CD4-positive, alpha-beta T cell treated with Interferon alpha-2 for 1 hour (primary cell): ENCODE measurements at places on chromosomes 13 and 19.

- DNase-seq: no peak
These were observed 6.7 kb downstream of the SOHLH2 start for GRCh38 chr13:36207672-36208071.

DNA sequence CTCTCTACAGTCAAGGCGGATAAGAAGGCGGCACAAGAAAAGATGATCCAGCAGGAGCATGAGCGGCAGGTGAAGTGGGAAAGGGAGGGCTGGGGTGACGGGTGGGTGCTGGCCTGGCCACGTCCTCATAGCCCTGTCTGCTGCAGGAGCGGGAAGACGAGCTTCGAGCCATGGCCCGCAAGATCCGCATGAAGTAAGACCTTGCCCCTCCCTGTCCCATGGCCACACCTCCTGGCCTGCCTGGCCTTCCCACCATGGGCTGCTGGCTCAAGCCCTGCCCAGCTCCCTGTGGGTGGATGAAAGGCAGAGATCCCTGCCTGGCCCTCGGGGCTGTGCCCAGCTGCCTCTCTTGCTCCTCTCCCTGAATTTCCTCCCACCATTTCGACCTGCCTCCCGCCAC is 7.2 kb downstream of the ZNF296 start:
- no peak for DNase-seq

- DNase-seq: no peak
These were observed 31.3 kb downstream of the LTBP4 start for GRCh38 chr19:40632311-40633036.

GRCh38 chr13:23684647-23685046 is 114.4 kb downstream of the TNFRSF19 start:
- no peak for DNase-seq

- DNase-seq: no peak
These were observed 16.9 kb downstream of the CERS1 start for GRCh38 chr19:18878858-18879578.

DNA sequence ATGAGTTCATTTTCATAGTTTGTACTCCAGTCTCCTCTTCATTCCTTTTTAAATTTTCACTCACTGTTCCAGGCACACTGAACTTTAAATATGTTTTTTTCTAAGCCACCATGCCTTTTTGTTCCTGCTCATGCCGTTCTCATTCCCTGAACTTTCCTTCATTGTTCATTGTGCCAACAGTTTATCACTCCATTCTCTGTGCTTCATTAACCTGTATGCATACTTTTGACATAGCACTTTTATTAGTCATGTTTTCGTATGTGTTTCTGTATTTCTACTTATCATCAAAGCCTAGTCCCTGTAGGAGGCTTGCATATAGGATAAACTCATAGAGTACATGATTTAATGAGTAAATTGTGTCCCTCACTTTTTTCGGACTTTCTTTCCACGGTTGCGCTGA is 65.3 kb downstream of the PCDH20 start:
- no peak for DNase-seq

DNA sequence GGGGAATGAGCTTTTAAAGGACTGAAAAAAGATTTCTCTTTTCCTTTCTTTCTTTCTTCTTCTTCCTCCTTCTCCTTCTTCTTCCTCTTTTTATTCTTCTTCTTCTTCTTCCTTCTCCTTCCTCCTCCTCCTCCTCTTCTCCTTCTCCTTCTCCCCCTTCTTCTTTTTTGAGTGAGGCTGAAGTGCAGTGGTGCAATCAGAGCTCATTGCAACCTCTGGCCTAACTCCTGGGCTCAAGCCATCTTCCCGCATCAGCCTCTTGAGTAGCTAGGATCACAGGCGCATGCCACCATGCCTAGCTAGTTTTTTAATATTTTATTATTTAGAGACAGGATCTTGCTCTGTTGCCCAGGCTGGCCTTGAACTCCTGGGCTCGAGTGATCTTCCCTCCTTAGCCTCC is 120.9 kb upstream of the KL start:
- DNase-seq: no peak

DNA sequence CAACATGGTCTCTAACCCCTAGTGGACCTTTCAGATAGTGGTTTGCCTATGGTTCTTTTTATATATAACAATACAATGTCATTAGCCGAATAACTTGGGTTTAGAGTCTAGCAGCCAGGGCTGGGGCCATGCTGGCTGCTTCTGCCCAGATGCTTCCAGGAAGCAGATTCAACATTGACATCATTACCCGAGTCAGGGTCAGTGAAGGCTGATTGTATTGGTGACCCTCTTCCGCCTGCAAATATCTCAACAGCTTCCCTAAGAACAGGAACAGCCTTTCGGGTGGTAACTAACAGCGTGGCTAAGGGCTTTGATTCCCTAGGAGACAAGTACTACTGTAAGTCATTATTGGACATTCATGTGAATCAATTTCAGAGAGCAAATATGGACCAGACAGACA is 476.4 kb downstream of the UQCRFS1 start:
- no peak for DNase-seq

DNA sequence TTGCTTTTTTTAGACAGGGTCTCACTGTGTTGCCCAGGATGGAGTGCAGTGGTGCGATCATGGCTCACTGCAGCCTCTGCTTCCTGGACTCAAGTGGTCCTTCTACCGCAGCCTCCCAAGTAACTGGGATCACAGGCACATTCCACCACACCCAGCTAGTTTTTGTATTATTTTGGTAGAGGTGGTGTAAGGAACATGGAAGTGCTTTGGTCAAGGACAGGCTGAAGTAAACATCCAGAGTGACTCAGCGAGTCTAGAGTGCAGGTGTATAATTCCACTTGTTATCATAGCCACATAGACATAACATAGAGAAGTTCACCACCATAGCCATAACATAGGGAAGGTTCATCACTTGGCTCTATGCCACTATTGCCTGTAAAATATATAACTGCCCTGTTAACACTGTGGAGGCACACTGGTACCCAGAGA is 98.6 kb downstream of the RBM26 start:
- no peak for DNase-seq

DNA sequence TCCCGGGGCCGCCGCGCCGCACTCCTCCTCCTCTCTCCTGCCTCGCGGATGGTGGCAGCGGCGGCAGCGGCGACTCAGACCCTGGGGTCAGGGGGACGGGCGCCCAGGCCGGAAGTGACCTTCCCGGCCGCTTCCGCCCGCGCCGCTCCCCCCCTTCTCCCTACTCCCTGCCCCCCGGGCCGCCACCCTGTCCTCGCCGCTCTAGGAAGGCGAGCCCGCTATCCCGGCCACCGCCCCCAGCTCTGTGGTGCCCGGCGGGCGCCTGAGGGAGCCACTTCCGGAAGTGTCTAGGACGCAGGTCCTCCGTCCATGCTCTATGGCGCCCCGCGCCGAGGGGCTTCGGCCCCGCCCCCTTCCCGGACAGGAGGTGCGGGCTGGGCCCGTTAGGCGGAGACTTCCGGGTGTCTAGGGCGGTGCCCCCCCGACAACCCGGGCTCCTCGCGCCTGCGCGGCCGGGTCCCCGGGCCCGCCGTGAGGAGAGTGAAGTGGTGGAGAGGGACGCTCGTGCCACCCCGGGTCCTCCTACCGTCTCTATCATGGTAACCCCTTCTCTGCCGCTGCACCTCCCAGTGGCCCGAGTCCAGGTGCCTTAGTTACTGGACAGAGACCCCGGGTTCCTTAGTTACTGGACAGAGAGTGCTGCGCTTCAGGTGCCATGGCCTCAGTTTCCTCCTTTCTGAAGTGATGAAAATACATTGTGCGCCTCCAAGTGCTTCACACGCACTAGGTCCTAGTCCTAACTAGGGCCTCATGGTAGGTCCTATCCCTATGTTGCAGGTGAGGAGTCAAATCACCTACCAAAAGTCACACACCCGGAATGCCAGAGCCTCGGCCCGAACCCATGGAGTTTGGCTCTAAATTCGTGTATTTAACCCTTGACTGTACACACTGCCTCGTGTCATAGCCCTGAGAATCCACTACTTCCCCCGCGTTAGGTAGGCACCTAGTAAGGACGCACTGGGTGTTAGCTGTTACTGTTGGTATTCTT is at the start of gene ZNF787:
TSS of gene ZNF787 (minus strand) at position 116 of the 988 bp plus-strand sequence. CDS start 18,078 bp downstream, outside the sequence.
- peak; percentile 99 for DNase-seq

GRCh38 chr19:46472592-46472991 is 1.2 kb upstream of the PNMA8A start:
- DNase-seq: no peak

DNA sequence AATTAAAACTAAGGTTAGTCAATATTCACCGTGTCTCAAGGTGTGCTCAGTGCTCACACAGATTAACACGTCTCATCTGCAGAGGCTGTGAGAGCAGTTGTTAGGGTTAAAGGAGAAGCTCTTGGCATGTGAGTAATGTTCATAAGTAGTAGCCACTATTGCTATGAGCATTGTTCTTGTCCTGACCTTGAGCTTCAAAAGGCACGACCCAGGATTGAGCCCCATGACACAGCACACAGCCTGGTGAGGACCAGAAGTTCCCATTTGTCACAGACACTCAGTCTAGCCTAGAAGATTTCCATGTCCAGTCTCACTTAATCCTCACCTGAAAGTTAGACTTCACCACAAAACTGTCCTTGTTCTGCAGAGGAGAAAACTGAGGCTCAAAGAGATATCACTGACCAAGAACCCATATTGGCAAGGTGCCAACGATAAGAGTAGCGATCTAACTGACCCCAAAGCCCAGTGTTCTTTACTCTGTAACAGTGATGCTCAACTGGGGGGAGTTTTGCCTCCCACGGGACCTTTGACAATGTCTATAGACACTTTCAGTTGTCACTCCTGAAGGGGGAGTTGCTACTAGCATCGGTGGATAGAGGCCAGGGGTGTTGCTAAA is 26.0 kb downstream of the FPR3 start:
- no peak for DNase-seq

DNA sequence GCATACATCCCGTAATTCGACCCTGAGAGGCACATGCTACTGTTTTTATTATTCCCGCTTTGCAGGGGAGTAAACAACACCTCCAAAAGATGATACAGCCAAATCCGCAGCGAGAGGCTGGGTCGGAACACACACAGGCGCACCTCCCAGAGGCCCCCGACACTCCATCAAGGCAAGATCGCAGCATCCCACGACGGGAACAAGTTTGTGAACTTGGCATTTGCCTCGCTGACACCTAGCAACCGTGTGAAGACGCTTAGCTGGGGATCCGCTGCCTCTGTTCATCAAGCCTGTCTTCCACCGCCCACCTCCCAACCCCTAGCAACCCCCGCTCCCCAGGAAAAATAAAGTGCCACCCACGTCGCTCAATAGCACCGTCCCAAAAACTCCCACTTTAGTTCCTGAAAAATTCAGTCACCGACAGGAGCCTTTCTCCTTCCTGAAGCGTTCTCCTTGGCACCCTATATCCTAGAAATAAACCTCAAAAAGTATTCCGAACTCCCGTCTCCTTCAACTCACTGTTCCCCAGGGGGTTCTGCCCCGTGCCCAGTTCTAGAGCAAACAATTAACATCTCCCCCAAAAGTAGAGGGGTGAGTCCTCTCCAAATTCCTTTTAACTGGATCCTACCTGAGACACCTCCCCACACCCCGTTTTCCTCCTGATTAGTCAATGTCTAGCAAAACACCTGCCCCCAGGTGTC is 1.7 kb downstream of the GNG7 start:
- no peak for DNase-seq

DNA sequence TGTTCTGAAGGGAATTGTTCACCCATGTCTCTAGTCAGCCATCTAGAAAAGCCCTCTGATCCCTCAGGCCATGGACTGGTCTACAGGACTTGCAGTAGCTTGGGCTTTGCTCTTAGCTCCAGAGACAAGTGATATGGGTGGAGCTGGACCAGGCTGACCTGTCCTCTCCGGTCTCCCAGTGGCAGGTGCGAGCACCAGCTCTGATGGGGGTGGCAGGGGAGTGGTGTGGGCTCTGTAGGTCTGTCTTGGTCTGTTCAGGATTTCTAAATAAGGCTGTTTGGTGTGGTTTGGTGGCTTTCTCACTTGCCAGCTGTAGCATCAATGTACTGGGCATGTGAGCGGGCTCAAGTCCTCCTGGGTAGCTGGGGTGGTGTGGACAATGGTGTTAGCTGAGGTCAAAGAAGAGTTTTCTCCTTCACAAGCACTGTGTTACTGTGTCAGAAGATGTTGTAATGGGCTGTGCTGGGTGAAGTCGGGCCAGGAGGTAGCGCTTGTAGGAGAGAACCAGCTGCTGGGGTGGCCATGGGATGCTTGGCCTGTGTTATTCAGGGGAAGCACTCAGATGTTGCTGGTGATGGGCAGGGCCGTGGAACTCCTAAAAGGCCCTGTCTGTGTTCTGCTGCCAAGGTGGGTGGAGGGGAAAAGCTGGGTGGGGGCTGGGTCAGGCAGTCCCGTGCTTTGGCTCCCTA is 16.9 kb downstream of the GPC6 start:
- no peak for DNase-seq

- no peak for DNase-seq
These were observed 5.3 kb downstream of the FAM216B start for GRCh38 chr13:42786715-42787114.

- DNase-seq: no peak
These were observed 295.1 kb downstream of the MYO16 start for GRCh38 chr13:108924541-108924940.

DNA sequence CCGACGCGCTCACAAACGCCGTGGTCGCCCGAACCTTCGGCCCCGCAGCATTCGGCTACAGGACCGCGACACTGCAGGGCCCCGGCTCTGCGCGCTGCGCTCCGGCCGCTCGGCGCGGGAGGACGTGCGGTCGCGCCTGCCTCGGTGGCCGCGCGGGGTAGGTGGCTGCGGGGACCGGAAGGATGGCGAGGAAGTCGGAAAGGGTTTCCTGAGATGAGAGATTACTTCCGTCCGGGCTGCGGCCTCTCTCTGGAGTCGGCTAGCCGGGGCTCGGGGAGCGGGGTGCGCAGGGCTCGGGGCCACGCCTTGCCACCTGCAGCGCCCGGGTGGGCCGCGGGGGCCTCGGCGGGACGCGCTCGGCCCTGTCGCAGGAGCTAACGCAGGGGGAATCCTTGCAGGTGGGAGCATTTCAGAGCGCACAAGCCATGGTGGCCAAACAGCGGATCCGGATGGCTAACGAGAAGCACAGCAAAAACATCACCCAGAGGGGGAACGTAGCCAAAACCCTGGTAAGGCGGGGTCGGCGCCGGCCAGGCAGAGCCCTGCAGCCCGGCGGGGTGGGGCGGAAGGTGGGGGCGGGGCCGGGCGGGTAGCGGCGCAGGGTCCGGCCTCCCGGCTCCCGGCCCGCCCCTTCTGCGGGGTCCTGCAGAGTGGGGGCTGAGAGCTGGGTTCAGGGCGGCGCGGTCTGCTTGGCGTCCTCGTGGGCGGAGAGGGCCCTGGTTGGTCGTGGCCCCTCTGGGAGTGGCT is at the start of gene SERP2:
TSS of gene SERP2 (plus strand) at position 224 of the 747 bp plus-strand sequence. CDS start at position 426, 202 bp downstream.
- no peak for DNase-seq

DNA sequence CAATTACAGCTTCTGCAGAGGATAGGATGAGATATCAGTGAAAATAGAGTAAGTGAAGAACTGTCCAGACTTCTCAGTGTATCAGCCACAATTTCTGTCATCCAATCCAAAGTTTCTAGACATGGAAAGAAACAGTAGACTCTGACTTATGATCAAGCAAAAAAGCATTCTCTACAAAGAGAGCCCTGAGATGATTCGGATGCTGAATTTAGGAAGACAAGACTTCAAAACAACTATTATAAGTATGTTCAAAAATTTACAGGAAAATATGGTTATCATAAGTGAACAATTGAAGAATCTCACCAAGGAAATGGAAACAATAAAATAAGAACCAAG is 238.2 kb upstream of the IRS2 start:
- DNase-seq: no peak

GRCh38 chr13:113280126-113280525 is 16.9 kb upstream of the LAMP1 start:
- DNase-seq: no peak
